GM23338 (cell line): ENCODE measurements at places on chromosomes 1 and 21. TPM values are rescaled to one million over a fixed set of nuclear protein-coding genes. Genes with fewer than 3 reads are reported as not detected.

The HAPLN2 gene
- not detected in 2 replicates for total RNA-seq

The MIXL1 gene
- 0.97 and 2.6 TPM in 2 replicates for total RNA-seq

DNA sequence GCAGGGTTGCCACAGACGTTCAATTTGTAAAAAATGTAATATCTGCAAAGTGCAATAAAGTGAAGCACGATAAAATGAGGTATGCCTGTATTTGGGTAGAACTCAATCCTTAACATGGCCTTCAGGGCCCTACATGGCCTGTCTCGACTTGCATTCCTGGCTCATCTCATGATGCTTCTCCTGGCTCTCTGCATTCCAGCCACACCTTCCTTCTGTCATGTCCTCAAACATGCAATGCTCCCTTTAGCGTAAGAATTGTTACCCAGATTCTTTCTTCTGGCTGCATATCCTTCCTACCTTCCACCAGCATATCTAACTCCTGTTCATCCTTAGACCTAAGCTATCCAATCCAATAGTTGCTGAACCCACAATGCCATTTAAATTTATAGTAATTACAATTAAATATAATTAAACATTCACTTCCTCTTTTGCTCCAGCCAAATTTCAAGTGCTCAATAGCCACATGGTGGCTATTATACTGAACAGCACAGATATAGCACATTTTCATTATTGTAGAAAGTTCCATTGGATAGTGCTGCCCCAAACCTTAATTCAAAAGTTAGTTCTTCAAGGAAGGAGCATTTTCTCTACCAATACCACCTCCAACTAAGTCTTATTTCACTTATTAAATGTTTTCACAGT lies 32.6 kb downstream of the FGGY start:
- no peaks in the 10 kb centered on the region for H3K36me3 ChIP-seq
- DNase-seq: peak; percentile 16
- H3K4me1 ChIP-seq: no peaks in the 10 kb centered on the region
- H3K27me3 ChIP-seq: no peaks in the 10 kb centered on the region
- H3K4me3 ChIP-seq: no peak overlapping the region

GRCh38 chr1:109761227-109762038 lies 2.3 kb downstream of the EPS8L3 start:
- H3K4me3 ChIP-seq: no peak overlapping the region
- H3K27ac ChIP-seq: no peak overlapping the region
- no peaks in the 10 kb centered on the region for H3K4me1 ChIP-seq
- H3K27me3 ChIP-seq: no peaks in the 10 kb centered on the region
- no peaks in the 10 kb centered on the region for H3K36me3 ChIP-seq

GRCh38 chr1:68384872-68385411 lies 64.8 kb downstream of the RPE65 start:
- no peak overlapping the region for H3K4me3 ChIP-seq
- H3K27ac ChIP-seq: no peak overlapping the region
- H3K27me3 ChIP-seq: no peaks in the 10 kb centered on the region
- no peak for DNase-seq
- H3K36me3 ChIP-seq: no peaks in the 10 kb centered on the region

The NPHS2 gene
- not detected in 2 replicates for total RNA-seq

DNA sequence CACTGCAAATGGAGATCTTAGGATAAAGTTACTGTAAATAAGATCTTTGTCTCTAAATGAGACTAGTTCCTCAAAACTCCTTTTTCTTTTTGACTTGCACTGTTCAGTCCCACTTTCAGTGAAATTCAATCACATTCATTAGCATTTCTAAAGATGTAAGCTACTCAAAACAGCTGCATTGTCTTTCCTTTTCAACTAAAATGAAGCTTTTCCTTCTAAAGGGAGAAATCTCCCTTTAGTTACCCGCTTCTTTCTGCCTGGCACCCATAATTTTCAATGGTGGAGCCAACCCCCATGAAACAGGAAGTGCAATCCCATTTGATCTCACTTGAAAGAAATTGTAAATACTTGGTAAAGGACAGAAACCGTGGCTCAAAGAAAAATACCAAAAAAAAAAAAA lies 387.4 kb upstream of the PKN2 start:
- no peak overlapping the region for H3K4me3 ChIP-seq
- no peaks in the 10 kb centered on the region for H3K36me3 ChIP-seq
- H3K4me1 ChIP-seq: peaks cover 21% of the 10 kb centered on the region

GRCh38 chr1:23216771-23217420 lies 406 bp downstream of the HTR1D start:
- no peak overlapping the region for H3K27ac ChIP-seq
- DNase-seq: peak; percentile 71
- peak overlapping the region; percentile 84 for H3K4me3 ChIP-seq

- no peak overlapping the region for H3K4me3 ChIP-seq
- no peak overlapping the region for H3K27ac ChIP-seq
- DNase-seq: no peak
Measured at GRCh38 chr21:17159697-17160096, 353.1 kb upstream of the CXADR start.

- no peaks in the 10 kb centered on the region for H3K27me3 ChIP-seq
- no peak overlapping the region for H3K27ac ChIP-seq
- peak; percentile 64 for DNase-seq
- peaks cover 11% of the 10 kb centered on the region for H3K4me1 ChIP-seq
- H3K36me3 ChIP-seq: no peaks in the 10 kb centered on the region
Measured at GRCh38 chr1:42736152-42736551, 3.9 kb downstream of the CLDN19 start.

The TRPM2 gene
- total RNA-seq: 0.83 and 2.0 TPM in 2 replicates

The S100A13 gene
- total RNA-seq: 32.7 and 35.3 TPM in 2 replicates

DNA sequence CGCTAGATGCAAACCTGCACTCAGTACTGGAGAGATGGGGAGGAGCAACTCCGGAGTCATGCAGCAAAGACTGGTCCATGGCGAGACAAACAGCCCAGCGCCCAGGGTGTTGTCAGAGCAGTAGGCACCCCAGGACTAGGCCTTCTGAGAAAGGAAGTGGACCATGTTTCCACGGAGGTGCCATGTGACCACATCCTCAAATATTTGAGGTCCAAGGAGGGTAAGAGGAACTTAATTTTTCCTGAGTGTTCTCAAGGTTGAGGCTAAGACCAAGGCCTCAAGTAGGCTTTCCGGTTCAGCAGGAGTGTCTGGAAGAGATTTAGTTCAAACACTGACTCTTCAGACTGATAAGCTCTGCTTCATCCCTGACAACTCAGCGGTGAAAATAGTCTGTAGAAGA lies 186.2 kb downstream of the RHOU start:
- H3K4me1 ChIP-seq: no peaks in the 10 kb centered on the region
- no peak overlapping the region for H3K4me3 ChIP-seq
- DNase-seq: no peak
- no peaks in the 10 kb centered on the region for H3K27me3 ChIP-seq
- H3K36me3 ChIP-seq: no peaks in the 10 kb centered on the region

GRCh38 chr1:236280438-236281197 lies 1.1 kb downstream of the ERO1B start:
- no peaks in the 10 kb centered on the region for H3K36me3 ChIP-seq
- H3K27ac ChIP-seq: no peak overlapping the region
- peak overlapping the region; percentile 63 for H3K4me3 ChIP-seq
- H3K4me1 ChIP-seq: peaks cover 7% of the 10 kb centered on the region; the same call in 1 of the 2 replicates
- H3K27me3 ChIP-seq: peaks cover 23% of the 10 kb centered on the region
- DNase-seq: peak; percentile 45

DNA sequence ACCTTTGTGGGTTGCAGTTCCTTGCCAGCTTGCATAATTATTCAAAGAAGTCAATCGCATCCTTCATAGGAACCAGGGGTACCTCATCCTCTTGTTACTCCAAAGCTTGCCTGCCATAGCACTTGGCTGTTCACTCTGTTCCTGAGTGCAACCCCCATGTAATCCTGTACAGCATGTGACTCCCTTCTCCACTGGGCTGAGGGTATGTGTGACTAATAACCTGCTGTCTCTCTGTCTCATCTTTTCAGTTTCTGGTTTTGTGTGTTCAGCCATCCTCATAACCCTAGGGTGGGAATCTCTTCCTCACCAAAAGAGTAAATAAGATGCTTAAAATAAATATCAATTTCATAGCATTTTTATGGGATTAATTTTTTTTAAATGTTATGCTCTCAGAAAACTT lies 351.9 kb downstream of the S1PR1 start:
- H3K36me3 ChIP-seq: no peaks in the 10 kb centered on the region
- no peak for DNase-seq
- H3K4me1 ChIP-seq: no peaks in the 10 kb centered on the region
- no peak overlapping the region for H3K4me3 ChIP-seq
- H3K27me3 ChIP-seq: no peaks in the 10 kb centered on the region

GRCh38 chr1:6243053-6243834 lies 735 bp upstream of the HES3 start:
- H3K36me3 ChIP-seq: no peaks in the 10 kb centered on the region
- H3K27me3 ChIP-seq: peaks cover 38% of the 10 kb centered on the region
- peak; percentile 64 for DNase-seq
- peak overlapping the region; percentile 83 for H3K4me3 ChIP-seq
- H3K27ac ChIP-seq: no peak overlapping the region
- peaks cover 43% of the 10 kb centered on the region for H3K4me1 ChIP-seq

The CFAP141 gene
- not detected in 2 replicates for total RNA-seq

The EDN2 gene
- total RNA-seq: not detected in 2 replicates

The DENND2D gene
- 3.0 and 5.9 TPM in 2 replicates for total RNA-seq

The CHIA gene
- not detected in 2 replicates for total RNA-seq

DNA sequence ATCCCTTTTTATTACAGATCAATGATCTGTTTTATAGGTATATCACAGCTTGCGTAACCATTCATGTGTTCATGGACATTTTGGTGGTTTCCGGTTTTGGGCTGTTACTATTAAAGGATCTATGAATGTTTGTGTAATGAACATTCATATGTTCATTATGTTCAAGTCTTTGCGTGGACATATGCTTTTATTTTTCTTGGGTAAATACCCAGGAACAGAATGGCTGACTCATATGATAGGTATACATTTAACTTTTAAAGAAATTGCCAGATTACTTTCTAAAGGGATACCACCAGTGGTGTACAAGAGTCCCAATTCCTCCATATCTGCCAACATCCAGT lies 73.7 kb downstream of the SPATA46 start:
- no peaks in the 10 kb centered on the region for H3K27me3 ChIP-seq
- no peak for DNase-seq
- no peaks in the 10 kb centered on the region for H3K36me3 ChIP-seq
- no peak overlapping the region for H3K27ac ChIP-seq
- no peak overlapping the region for H3K4me3 ChIP-seq

The RGS8 gene
- total RNA-seq: 1.0 and 2.5 TPM in 2 replicates

DNA sequence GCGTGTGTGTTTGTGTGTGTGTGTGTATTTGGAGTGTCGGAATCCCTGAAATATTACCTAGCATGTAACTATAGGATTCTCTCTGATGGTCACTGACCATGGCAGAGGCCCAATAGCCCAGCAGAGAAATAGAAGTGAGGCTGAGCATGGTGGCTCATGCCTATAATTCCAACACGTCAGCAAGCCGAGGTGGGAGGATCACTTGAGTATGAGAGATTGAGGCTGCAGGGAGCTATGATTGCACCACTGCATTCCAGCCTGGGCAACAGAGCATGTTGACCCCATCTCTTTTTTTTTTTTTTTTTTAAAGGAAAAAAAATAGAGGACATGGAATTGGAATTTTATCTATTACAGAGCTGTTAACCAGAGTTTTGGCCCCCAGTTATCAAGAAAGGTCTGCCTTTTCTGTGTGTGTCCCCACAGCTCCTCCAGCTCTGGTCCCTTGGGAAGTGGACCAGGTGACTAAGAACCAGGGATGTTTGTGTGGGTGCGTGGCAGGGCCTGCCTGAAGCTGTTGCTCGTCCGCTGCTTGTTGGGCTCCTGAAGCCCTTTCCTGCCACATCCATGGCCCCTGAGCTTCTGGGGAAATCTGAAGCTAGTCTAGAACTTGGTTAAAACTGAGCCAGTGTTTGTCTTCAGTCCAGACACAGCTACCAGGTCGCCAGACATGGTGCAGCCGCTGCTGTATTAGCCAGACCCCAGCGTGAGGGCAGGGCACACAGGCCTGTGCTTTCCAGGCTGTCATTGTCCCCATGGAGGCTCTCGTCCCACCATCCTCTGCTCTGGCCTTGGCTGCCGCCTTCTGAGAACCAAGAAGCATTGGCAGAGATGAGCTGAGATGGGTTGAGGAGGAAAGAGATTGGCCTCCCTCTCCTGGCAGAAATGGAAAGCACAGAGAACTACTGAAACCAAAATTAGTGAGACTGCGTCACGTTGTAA lies 25.5 kb downstream of the CAPN9 start:
- H3K27ac ChIP-seq: no peak overlapping the region
- peaks cover under 1% of the 10 kb centered on the region; the same call in 1 of the 2 replicates for H3K27me3 ChIP-seq
- no peaks in the 10 kb centered on the region for H3K36me3 ChIP-seq
- peak; percentile 61 for DNase-seq
- no peaks in the 10 kb centered on the region for H3K4me1 ChIP-seq

DNA sequence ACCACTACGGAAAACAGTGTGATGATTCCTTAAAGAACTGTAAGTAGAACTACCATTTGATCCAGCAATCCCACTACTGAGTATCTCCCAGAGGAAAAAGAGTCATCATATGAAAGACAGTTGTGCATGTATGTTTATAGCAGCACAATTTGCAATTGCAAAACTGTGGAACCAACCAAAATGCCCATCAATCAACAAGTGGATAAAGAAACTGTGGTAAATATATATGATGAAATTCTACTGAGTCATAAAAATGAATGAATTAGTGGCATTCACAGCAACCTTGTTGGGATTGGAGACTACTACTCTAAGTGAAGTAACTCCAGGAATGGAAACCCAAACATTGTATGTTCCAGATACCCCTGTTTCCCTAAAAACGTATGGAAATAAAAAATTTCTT lies 337.0 kb upstream of the PTBP2 start:
- no peaks in the 10 kb centered on the region for H3K4me1 ChIP-seq
- H3K4me3 ChIP-seq: no peak overlapping the region
- DNase-seq: no peak
- H3K36me3 ChIP-seq: no peaks in the 10 kb centered on the region
- no peak overlapping the region for H3K27ac ChIP-seq

DNA sequence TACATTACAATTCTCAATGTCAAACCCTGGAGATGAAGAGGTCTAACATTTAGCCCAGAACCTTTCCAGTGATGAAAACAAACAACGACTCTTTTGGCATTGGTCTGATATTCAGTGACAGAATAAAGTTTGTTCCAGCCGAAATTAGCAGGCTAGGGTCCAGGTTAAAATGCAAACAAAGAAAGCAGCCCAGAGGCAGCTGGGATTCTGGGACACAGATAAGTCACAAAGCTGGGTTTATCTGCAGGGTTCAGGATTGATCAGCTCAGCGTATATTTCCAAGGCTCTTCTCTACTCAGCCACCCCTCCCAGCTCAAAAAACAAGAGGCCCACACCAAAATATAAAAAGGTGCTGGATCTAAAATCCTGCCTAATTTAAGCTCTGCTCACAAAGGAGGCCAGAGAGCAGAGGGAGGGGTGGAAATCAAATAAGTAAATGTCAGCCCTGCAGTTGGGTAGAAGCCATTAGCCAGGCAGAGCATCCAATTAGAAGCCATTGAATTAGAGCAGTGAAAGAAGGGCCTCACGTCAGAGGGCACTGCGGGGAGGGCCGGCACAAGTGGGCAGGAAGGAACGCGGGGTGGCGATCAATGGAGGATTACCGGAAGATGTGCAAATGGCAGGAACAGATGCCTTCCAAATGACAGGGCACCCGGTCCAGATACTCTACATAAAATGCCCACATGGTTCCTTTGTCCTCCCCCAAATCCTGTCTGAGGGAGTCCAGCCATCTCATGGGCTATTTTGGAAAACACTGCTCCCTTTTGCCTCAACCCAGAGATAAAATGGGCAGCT lies 3.2 kb upstream of the KLHDC8A start:
- DNase-seq: no peak
- H3K36me3 ChIP-seq: no peaks in the 10 kb centered on the region
- no peak overlapping the region for H3K4me3 ChIP-seq
- H3K4me1 ChIP-seq: peaks cover 47% of the 10 kb centered on the region
